ENCODE measurements at places on chromosomes 3 and 15.

GRCh38 chr15:74791007-74791406, 9.1 kb downstream of the CSK start:
- no peak for DNase-seq

DNA sequence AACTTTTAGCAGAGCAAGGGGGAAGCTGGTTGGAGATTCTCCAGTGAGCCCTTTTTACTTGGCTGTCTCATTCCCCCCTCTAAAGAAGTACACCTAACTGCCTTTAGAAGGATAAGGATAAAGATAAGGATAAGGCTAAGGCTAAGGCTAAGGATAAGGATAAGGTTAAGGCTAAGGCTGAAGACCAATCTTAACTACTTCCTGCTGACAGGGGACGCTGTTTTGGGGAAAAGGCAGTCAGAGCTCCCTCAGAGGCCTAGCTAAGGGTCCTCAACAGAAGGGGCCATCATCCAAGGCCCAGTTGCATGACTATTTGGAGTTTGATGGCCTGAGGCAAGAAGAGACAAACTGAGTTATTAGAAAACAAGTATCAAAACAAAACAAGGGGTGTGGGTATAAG, 94.3 kb upstream of the ARPP21 start:
- no peak for DNase-seq

- no peak for DNase-seq
Observed at GRCh38 chr3:123909785-123910184, 25.7 kb upstream of the MYLK start.

DNA sequence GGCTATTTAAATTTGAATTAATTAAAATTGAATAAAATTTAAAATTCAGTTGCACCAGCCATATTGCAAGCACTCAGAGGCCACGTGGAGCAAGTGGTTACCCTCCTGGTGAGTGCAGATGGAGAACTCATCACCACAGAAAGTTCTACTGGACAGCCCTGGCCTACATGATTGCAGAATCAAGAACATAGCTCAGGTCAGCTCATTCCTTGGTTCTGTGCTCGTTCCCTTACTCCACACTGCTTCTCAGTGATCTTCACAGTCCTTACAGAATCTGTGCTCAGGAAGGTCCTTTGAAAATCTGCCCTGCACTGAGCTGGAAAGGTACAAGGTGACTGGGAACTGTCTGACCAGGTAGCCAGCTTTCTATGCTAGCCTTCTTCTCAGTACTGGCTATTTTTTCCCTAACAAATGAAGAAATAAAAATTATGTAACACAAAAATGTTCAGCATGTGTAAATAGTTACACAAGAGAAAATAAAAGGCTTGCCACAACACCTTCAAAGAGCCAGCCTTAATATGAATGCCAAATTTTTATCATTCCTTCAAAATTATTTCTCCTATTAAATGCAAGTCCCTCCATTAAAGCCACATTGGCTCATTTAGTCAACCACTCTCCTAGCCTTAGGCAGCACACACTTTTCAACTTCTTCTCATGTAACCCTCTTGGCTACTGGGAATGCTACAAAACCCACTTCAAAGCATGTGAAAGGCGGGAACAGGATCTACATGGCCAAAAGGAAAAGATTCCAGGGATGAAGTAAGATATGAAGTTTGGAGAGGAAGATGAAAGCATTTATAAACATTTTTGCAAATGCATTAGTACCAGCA, 326.4 kb upstream of the WNT5A start:
- no peak for DNase-seq

DNA sequence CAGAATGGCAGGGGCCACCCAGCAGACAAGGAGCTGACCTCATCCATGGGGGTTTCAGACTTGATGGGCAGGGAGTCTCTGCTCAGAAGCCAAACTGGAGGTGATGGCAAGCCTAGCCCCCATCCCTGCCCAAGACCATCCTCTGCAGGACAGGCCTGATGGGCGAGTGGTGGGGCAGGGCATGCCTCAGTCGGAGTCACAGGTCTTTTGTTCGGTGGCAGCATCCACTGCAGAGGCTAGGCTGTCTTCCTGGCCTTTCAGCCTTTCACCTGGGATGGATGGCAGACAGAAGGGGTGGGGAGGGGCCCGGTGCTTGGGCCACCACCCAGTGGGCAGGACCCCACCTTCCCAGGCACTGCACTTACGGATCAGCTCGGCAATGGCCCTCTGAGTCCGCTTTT, 44.4 kb downstream of the PTH1R start:
- no peak for DNase-seq

GRCh38 chr3:47910777-47911440, 105.3 kb downstream of the MAP4 start:
- DNase-seq = peak; percentile 81

- peak; percentile 72 for DNase-seq
Observed at GRCh38 chr3:16906682-16907081, 21.9 kb downstream of the PLCL2 start.

GRCh38 chr3:24454856-24455255, 39.8 kb downstream of the THRB start:
- DNase-seq = no peak

DNA sequence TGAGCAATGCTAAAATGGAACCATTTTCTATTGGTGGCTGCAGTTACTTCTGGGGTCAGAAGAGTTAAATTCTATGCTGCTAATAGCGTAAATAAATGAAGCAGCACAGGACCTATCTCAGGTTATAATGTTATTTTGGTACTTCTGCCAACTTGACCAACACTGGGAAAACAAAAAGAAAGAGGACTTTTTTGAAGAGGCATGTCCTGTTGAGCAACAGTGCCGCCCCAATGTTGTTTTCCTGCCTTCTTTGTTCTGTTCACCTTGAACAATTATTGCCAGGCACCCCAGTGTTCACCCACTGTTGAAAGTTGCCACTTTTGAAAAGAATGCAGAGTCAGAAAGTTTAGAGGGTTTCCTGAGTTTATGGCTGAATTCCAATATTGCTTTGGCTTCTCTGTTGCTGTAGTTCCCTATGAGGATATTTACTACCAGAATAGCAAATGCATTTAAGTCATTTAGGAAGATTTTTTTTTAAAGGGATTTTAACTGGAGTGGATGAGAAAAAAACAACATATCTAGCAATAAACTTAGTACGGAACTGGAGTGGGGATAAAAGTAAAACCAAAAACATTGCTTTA, 679.0 kb upstream of the DPPA4 start:
- DNase-seq = peak; percentile 2

DNA sequence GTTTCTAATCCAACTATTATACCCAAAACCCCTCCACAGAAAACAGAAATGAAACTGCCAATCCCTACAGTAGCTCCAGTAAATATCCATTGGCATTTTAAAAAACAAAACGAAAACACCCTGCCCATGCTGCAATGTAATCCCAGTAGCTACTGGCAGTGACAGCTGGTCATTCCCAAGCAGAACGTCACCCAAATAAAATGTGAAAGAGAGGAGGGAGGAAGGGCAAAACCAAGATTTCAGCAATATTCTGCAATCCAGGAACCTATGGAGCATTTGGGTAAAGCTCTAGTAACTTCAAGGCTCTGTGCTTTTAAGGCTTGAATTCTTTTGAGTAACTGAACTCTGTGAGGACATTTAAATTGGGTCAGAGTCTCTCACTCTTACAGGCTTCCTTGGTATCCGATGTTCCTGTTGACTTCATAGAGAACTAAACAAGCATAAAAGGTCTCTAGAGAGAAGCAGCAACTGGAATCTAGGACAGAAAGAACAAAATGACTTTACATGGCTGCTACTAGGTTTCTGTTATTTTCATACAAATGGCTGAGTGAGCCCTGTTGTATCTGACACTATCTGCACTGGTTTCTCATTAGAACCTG, 136.2 kb downstream of the TNIK start:
- peak; percentile 38 for DNase-seq

- DNase-seq = no peak
Observed at GRCh38 chr15:86433983-86434382, 354.3 kb downstream of the AGBL1 start.

DNA sequence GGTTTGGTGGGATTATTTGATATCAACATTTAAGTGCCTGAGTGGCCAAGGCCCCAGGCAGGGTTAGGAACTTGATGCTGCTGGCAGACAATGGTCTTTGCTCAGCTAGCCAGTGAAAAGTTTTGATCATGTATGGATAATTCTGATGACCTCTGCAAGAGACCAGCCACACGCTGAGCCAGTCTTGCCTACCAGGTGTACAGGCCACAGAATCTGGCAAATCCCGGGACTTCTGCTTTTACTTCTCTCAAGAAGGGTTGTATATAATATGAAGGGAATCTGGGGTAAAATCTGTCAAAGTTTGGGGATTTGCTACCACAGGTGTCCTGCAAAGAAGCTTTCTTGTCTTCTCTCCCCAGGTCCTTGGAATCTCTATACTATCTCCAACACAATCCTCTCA, 331.4 kb upstream of the GOLIM4 start:
- no peak for DNase-seq

DNA sequence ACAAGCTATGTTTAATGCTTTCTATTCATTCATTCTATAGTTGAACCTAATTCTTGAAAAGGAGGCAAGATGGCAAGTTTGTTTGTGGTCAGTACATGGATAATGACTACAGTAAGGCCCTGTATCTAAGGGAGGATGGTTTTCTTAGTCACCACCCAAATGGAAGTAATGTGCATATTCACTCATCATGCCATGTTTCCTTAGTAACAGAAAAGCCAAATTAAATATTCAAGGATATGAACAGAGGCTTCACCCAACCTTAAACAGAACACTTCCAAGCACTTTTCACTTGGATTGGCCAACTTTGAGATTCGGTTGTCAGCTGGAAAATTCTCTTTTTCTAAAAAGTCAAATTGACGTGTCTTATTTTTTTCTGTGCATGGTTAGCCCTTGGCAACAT, 805.3 kb upstream of the LMCD1 start:
- no peak for DNase-seq

DNA sequence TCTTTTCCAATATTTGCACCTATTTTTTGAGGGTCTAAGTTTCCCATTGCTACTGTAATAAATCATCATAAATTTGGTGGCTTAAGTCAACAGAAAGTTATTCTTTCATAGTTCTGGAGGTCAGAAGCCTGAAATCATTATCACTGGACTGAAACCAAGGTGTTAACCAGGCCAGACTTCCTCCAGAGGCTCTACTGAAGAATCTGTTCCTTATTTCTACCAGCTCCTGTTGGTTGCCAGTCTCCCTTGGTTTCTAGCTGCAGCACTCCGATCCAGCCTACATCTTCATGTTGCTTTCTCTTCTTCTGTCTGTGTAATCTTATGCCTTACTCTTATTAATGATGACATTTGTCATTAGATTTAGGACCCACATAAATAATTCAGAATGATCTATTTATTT, 22.0 kb upstream of the ARPP21 start:
- DNase-seq = no peak

DNA sequence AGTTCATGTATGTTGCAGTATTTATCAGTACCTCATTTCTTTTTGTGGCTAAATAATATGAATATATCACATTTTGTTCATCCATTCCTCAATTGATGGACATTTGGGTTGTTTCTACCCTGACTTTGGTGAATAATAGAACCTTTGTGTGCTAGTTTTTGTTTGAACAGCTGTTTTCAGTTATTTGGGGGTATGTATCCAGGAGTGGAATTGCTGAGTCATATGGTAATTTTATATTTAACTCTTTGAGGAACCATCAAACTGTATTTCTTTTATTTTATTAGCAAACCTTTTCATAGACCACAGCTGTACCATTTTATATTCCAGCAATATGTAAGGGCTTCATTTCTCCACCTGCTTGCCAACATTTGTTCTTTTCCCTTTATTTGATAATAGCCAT, 38.4 kb upstream of the RBM5 start:
- DNase-seq = peak; percentile 87

DNA sequence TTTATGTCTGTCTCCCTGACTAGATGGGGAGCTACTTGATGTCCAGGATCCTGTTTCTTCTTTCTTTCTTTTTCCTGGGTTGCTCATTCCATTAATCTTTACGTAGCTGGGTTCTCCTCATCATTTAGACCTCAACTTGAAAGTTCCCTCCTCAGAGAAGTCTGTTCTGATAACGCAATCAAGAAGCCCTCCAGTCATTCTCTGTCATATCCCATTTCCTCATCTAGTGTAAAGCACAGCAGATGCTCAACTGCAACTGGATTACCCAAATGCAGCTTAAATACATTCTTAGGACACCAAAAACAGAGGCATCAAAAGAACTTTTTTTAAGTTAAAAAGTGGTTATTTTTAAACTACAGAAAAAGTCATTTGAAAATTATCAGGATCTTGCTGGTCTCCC, 51.7 kb upstream of the ST3GAL6 start:
- DNase-seq = no peak

DNA sequence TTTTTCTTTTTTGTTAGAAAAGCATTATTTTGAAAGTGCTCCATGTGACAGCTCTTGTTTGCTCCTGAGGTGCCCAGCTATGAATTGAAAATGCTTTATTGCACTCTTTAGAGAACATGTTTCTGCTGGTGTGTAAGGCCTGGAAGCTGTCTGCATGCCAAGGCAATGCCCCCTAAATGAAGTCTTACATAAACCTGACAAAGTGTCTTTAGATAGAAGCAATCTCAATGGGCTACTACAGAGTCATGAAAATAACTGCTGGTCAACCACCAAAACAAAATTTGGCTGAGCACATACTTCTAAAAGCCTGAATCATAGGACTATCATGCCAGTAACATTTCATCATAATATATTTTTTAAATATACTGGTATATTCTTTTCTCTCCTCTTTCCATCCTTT, 178.7 kb downstream of the THRB start:
- DNase-seq = peak; percentile 56

DNA sequence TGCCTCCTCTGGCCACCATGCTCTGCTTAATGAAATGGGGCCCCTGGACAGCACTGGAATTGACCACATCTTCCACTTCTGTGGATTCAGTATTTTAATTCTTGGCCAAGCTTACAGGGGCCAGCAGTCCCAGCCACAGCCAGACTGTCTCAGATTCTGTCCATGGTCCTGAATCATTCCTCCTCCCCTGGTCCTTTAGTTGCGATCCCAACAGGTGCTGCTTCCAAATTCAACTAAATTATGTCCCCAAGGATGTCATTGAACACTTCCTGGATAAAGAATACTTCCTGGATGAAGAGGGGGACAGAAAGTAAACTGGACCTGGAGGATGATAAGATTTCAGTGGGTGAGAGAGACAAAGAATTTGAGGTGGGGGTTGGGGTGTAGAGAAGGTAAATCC, 111.1 kb upstream of the FOXB1 start:
- peak; percentile 19 for DNase-seq

DNA sequence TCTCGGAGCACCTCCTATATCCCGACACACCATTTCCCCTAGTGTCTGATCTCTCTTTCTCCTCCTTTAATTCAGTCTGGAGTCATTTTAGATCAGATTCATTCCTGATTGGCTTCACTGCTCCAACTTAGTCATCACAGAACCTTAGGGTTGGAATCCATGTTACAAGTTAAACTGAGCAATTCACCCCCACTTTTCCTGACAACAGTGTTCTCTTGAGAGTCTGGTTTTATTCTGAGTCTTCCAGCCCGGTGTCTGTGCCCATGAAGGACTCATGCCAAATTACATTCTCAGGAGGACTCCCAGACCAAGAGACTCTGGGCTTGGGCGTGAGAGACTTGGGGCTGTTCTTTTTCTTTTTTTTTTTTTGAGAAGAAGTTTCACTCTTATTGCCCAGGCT, 57.5 kb downstream of the LPP start:
- peak; percentile 34 for DNase-seq

GRCh38 chr3:120415756-120416155, 35.0 kb downstream of the FSTL1 start:
- DNase-seq = no peak

GRCh38 chr3:11932636-11933035, 71.6 kb upstream of the SYN2 start:
- no peak for DNase-seq

Measured in fibroblast of the aortic adventitia (primary cell).